ENCODE measurements at places on chromosomes 1 and 21.

GRCh38 chr1:192474080-192474683 lies 101.4 kb upstream of the RGS1 start:
- peak; percentile 41 for DNase-seq

GRCh38 chr1:231334079-231334666 lies 3.5 kb downstream of the EXOC8 start:
- DNase-seq, result no peak

DNA sequence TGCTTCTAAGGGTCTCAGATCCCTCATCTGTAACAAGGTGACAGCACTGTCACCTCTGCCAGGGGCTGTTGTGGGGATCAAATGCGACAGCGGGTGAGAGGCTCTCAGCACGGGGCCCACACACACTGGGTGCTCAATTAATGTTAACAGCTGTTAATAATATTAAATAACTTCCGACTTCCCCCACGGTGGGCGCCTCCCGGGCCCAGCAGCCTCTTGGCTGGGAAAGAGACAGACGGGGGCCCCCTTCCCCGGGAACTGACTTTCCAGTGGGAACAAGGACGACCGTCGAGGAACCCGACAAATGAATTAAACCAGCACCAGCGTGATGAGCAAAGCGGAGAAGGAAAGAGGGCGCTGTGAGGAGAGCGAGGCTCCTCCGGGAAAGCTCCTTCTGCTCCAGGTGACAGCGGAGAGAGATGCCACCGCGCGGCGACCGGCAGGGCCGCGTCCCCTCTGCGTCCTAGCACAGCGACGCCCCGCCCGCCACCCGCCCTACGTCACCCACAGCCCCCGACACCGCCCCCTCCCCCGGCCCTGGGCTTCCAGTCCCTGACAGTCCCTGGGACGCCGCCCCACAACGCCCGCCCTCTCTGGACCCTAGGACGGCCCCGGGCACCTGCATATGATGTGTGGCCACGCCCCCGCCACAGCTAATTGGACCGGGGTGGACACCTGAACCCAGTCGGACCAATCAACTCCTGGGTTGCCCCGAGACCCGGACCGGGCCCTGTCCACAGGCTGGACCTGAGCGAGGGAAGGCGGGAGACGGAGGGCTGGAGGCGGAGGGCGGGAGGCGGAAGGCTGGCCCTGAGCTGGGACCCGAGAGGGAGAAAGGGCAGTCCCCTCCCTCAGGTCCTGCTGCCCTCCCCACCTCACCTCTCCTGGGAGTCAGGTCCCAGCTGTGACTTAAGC lies 38.2 kb downstream of the MATN1 start:
- DNase-seq, result no peak

DNA sequence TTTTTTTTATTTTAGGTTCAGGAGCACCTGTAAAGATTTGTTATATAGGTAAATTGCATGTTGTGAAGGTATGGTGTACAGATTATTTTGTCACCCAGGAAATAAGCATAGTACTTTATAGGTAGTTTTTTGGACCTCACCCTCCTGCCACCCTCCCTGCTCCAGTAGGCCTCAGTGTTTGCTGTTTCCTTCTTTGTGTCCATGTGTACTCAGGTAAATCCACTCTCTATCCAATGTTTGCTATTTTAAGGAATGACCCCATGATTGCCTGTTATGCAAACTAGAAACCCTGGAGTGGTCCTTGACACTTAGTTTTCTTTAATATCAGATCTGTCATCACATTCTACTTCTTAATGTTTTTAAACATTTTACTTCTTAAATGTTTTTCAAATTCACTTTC lies 33.9 kb downstream of the LHX9 start:
- DNase-seq, result no peak

DNA sequence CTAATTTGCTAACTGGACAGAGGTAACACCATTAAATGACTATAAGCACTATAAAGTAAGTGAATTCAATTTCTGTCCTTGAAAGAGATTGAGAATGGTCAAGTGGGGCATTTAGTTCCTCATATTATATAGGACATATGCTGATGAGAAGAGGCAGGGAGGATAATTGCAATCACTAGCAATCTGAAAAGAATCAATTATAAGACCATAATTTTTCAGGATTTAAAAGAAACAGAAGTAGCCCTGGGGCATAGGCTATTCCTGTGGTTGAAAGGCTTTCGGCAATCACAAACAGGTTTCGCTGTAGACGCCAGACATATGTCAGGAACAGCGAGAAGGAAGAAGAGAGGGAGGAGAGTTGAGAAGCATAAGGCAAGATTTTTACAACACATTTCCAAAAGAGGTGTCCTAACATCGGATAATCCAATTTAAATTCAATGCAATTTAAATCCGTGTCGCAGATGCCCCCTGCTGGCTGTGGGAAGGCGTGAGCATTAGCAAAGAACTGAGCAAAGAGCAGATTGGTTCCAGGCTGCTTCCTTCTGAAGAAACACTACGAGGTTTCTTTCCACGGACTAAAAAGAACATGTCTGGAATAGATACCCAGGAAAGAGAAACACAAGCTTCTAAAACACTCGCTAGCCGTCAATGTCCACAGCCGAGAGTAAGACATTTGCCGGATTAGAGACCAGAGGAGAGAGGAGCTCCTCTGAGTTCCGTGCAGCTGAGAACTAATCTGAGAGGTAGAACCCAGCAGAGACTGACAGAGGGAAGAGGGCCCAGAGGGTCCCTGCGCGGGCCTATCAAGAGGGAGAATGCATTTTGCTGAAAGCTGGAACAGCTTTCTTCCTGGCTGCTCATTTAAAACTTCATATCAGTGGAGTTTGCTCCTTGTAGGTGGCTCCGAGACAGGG lies 27.9 kb downstream of the RGS5 start:
- peak; percentile 63 for DNase-seq

DNA sequence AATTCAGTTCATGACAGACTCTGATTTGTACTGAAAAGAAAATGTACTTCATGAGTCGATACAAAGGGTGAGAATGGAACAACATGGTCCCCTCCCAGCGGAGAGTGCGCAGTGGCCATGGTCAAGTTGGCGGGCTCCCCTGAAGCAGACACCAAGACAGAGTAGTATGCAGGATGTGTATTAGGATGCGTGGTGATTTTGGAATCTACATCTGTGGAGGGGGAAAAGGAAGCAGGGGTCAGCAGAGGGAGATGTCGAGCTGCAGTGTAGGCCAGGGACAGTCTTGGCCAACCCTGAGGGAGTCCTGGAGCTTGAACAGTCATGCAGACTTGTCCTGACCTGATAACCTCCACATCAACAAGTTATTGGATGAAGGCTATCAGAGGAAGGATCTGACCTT lies 481.0 kb downstream of the OMA1 start:
- no peak for DNase-seq

DNA sequence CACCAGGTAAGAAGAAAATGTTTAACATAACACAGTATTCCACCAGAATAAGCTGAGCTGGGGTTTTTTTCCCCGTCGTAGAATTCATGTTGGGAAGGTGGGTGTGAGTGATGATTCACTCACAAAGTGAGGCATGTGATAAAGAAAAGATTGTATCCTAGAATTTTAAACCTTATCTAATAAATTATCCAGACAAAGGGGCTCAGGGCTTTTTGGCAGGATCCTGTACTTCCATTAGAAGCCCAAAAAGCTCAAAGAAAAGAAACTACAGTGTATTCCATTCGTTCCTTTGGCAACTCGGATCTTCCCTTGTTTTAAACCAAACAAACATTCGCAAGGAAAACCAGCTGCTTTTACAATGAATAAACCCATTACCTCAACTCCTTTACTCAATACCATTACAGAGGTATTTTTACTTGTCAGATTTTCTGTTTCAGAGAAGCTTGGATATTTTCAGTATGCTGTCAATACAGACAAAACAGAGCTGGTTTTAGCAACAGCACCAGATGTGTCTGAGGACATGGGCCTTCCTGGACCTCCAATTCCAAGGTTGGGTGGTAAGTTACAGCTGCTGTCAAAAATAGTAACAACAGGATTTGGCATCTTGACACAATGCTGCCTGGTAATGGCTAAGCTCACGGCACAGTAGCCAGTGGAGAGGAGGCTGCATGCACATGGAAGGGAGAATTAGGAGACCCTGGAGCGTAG lies 159.9 kb upstream of the RUNX1 start:
- DNase-seq, result no peak

DNA sequence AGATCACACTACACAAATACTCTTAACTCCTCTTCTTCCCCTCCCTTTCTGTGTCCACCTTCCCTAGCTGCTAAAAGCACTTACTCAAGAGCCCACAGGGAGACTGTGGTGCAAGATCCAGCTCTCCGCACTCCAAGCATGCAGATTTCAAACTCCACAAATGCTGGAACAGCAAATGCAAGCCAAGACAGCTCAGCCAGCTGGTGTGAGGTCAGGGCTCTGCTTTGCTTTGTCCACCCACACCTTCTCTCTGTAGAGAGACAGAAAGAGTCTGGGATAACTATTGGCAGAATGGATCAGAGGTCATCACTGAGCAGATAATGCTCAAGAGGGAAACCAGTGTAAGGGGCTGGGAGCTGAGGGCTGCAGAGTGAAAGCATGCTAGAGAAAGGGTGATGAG lies 45.2 kb upstream of the DPT start:
- no peak for DNase-seq

GRCh38 chr1:232722626-232723025 lies 82.6 kb upstream of the MAP10 start:
- no peak for DNase-seq

DNA sequence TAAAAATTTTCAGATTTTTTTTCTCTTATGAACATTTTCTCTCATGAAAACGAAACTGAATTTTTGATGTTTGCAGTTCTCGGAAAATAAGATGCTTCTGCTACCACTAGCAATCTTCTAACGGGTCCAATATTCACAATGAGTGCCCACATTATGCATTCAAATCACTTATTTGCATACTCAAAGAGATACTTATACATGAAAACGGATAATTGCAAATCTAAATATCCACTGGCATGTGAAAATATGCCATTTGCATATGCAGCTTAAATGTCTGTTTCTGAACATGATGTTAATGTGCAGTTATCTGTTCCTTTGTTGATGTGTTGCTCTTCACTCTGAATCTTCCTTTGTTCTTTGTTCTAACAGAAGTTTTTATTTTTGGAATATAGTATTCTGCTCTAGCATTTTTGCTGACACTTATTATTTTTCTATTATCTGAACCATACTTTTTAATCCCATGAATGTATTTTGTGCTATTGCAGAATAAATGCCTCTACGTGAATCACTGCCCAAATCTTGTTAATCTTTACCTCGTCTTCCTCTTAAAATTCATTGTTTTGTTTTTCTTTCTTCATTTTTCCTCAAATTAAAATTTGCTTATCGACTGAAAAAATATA lies 259.4 kb upstream of the BRINP3 start:
- DNase-seq, result no peak

GRCh38 chr1:176315519-176316220 lies 108.6 kb upstream of the COP1 start:
- DNase-seq, result no peak

DNA sequence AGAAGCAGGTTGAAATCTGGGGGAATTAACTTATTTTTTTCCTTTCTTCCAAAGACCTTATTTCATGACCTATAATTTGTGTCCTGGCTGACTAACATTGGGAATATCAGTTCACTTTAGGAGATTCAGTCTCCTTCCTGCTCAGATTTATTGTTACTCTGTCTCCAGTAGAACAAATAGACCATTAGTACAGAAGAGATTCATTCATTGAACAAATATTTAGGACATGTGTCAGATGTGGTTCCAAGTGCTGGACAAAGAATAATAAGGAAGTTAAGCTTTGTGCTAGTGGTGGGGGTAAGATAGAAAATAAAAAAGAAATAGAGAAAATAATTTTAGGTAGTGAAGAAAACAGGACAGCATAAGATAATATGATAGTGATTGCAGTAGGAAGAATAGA lies 20.3 kb downstream of the ZMYM4 start:
- peak; percentile 54 for DNase-seq

- DNase-seq, result peak; percentile 33
Observed at GRCh38 chr1:113615425-113615824, 143.9 kb downstream of the PHTF1 start.

- no peak for DNase-seq
Observed at GRCh38 chr1:67711855-67712212, 26.8 kb downstream of the GADD45A start.

DNA sequence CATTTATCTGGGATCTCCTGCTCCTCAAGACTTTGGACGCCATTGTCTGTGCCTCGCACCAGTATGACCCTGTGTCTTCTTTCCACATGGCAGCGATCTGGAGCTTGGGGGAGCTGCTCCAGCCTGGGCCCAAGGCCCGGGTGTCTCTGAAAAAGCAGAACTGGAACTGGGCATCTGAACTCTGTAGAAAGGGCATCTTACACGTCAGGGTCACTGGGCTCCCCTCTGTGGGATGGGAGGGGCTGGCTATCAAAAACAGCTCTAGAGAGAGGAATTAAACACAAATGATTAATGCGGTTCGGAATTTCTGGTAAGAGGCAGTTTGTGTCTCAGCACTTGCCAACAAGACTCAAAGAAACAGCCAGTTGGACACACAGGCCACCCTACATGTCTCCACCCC lies 16.1 kb downstream of the FCRL1 start:
- no peak for DNase-seq
